ENCODE measurements at places on chromosomes 4 and X.

DNA sequence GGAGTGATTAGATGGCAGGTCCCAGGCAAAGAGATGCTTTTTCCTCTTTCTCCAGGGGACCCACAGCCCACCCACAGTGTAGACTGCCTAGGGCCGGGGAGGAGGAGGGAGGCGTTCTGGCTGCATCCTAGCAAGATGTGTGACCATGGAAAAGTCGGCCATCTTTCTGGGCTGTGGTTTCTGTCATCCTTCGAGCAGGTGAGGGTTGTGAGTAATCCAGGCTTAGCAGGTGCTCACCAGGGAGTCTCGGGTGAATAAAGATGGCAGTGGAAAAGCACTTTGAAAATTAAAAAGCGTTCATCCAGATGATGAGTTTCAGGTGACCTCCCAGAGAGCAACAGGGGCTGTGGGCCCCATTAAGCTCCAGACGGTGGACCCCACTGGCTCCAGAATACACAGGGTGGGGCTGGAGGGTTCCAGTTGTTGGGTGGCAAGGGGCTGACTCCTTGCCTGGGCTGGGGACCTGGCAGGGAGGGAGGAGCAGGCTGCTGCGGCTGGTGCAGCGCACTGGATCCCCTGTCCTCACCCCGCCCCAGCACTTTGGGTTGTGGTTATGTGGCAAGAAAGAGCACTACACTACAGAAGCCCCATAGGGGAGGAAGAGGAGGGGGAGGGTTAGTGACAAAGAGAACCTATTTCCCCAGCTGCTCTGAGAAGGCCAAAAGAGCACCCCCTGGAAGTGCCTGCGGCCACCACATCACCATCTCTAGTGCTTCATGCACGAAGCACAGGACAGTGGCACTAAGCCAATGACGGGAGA is 23.7 kb downstream of the ELF4 start:
- no peak for DNase-seq

DNA sequence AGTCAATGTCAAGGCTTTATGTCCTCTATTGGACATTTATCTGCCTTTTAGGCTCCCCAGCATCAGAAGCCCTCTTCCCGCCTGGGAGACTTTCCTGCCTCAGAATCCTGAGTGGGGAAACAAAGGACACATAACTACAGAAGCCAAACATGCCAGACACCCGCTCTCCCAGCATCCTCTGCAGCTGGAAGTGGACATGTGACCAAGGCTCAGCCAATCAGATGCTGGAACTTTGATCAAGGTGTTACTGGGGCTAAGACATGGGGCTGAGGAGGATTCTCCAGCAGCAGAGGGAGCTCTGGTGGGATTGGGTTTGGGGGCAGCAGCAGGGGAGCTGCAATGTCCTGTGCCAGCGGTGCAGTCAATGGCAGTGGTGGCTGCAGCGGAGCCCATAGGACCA is 19.5 kb downstream of the SLC2A9 start:
- no peak for DNase-seq

GRCh38 chr4:104763554-104764222 is 269.0 kb upstream of the CXXC4 start:
- no peak for DNase-seq

DNA sequence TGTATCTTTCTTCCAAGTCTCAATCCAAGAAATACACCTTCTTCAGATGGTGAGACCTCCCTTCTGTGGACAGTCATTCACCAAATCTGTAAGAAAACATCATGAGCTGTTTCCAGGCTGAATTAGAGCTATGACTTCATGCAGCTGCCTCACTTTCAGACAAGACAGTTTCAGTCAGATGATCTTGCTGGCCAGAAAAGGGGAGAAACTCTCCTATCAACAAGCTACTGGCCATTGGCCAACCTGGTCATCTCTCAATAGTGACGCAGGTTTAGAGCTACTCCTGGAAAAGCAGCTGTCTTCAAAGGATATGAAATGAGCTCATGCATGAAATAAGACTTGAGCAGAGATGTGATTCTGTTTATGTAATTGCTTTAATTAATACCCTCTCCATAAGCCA is 69.6 kb upstream of the NDP start:
- no peak for DNase-seq

DNA sequence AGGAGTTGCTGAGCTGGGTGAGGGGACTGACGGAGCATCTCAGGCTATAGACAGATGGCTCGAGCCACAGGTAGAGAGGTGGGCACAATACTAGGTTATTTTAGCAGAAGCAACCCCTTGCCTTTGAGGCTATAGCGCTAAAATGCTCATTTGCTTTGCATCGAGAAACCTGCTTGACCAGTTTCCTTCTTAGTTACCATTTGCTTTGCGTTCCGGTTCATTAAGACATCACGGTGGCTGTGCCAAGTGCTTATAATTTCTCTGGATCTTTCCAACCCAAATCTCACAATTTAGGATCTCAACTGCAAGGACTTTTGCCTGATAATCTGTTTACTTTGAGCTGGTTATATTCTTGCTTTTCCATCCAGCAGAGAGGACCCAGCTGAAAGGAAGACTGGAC is 40.8 kb downstream of the DLG3 start:
- no peak for DNase-seq

GRCh38 chr4:186623546-186623945 is 68.2 kb upstream of the MTNR1A start:
- DNase-seq: no peak

- no peak for DNase-seq
Observed at GRCh38 chrX:150899191-150899757, 806 bp upstream of the CD99L2 start.

DNA sequence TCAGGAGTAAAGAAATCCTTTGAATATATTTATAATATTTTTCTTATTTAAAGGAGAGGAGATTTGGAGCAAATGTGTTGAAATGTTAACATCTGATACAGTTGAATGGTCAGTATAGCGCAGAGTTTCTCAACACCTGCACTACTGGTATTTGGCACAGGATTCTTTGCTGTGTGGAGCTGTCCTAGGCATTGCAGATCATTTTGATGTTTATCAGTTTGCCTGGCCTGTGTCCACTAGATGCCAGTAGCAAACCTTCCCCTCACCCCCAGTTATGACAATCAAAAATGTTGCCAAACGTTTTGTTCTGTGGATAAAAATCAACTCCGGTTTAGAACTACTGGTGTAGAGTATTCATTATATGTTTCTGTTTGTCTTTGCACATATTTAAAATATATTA is 765.3 kb upstream of the SLIT2 start:
- DNase-seq: no peak

DNA sequence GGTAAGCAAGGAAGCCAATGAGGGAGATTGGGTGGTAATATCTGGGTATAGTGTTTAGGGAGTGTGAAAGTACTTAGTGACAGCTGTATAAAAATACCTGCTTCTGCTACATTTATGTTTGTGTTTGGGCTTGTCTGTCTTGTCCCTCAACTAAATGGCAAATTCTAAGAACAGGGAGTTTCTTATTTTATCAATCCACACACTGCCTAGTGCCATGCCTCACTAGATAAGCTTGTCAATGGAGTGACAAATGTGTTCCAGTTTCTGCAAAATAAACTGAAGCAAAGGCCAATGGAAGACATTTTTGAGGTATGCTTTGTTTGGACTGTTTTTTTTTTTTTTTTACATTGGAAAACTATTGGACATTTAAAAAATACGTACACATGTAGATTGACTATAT is 418.0 kb downstream of the SH2D1A start:
- no peak for DNase-seq

- no peak for DNase-seq
Observed at GRCh38 chr4:34293459-34293858, 1950.9 kb downstream of the ARAP2 start.

DNA sequence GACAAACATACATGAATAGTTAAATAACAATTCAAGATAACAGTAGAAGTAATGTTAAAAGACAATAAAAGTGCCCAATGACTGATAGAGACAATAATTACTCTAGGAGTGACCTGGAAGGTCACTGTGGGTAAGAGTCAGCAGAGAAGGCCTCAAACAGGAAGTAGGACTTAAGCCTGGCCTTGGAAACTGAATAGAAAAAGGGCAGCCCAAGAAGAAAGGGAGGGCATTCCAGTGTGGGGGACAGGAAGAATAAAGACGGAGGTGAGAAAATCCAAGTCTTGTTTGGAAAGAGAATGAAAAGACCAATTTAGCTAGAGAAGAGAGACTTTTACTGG is 6.0 kb downstream of the P2RY4 start:
- DNase-seq: no peak

GRCh38 chr4:26964512-26964911 is 103.9 kb downstream of the STIM2 start:
- DNase-seq: no peak

GRCh38 chr4:1047106-1047975 is 35.9 kb downstream of the FGFRL1 start:
- DNase-seq: no peak

DNA sequence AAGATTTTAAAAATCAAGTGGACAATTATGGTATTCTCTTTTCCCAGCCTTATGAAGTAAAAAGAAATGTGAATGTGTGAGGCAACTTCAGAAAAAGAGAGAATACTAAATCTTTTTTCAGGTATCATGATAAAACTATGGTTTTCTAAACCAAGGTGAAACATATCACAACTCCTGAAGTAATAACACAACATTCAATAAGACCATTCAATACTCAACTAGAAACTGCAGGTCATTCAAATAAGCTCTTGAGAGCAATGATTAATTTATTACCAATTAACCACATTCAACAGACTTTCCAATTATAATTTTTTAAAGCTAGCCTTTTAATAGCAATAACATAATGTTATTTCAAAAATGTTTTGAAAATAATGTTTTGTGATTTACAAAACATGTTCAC is 35.8 kb downstream of the SLC10A7 start:
- DNase-seq: no peak

GRCh38 chr4:41390661-41391060 is 133.9 kb downstream of the UCHL1 start:
- DNase-seq: no peak

DNA sequence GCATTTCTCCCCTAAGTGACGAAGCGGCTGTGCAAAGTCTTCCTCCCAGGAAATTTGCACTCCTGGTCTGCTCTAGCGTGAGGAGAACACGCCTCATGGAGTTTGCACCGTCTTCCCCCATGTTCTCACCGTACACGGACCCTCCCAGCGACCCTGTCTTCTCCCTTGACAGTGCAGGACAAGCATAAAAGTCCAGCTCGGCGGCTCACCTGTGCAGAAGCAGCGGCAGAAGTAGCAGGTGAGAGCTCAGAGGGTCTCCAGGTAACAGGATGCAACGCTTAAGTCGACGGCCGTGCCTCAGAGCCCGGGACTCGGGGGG is 314 bp downstream of the P2RY8 start:
- DNase-seq: no peak

DNA sequence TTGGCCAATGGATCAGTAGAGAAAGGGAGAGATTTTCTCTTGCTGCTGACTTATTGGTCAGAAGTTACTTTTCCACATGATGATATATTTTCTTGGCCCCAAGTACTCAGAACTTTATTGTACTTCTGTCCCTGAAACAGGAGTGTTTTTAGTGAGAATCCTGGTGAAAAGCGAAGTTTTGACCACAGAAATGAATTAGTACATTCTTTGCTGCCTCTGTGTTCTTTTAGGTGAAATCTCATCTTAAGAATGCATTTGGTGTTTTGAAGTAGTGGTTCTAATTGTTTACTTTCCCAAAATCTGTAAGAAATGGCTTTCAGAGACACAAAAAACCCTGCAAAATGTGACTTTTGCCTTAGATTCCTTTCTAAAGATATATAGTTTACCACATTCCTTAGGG is 240.4 kb downstream of the FRMPD4 start:
- DNase-seq: no peak

- no peak for DNase-seq
Observed at GRCh38 chr4:26596843-26597242, 13.0 kb downstream of the TBC1D19 start.

GRCh38 chrX:53422861-53423306 is at the start of gene RIBC1:
RIBC1 (plus strand) TSS chrX:53422873; CDS start chrX:53426277, 3,404 bp downstream.
- DNase-seq: no peak

DNA sequence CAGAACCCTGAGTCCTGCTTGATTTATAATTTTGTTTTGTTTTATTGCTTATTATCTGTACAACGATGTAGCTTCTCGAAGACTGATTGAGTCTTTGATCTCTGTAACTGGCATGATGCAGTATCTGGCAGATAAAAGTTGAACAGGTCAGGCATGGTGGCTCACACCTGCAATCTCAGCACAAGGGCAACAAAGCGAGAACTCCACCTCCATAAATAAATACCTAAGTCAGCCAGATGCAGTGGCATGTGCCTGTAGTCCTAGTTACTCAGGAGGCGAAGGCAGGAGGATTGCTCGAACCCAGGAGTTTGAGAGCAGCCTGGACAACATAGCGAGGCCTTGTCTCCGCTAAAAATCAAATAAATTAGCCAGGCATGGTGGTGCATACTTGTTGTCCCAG is 15.7 kb upstream of the WDR19 start:
- no peak for DNase-seq

- no peak for DNase-seq
Observed at GRCh38 chrX:136262243-136262642, 11.0 kb upstream of the MAP7D3 start.

- no peak for DNase-seq
Observed at GRCh38 chr4:66465111-66465510, 794.8 kb upstream of the EPHA5 start.

DNA sequence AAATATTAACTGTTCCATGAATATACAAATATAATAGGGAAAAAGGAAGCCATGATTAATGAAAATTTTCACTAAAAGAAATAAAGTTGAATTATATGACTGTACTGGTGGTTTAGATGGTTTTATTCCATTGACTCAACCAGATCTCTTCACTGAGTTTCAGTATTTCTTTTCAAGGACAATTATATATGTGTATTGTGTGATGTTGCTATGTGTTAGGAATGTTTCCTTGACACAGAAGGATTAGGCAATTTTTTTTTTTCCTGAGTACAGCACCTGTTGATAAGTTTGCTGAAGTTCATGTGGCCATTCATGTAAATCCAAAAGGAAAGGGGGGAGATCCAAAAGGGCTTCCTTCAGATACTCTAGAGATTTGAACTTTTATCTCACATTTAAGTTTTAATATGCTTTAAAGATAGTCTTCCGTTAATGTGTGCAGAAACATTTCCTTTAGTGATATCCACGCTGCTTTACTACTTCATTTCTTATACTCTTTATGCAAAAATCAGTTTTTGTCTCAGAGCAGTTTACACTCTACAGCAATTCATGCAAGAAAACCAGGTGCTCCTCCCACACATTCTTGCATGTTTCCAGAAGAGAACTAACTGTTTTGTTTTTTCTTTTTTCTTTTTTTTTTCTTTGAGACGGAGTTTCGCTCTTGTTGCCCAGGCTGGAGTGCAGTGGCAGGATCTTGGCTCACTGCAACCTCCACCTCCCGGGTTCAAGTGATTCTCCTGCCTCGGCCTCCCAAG is 249.1 kb downstream of the RPA4 start:
- DNase-seq: no peak

DNA sequence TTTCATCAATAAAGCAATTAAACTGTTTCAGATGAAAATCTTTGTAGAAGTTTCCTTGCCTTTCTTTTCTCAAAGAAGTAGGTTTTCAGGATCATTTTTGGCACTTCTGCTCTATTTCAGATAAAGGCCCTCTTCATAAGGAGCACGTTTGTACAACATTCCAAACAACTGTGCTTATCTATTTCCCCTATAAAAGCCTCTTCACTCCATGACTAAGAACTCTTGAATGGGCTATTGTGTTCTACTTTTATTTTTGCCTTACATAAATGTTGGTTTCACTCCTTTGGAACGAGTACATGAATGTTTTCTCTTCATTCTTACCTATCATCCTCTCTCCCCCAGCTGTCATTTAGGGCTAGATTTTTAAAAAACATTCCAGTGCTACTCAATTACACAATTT is 288.0 kb upstream of the PPP1R2C start:
- no peak for DNase-seq

- DNase-seq: no peak
Observed at GRCh38 chr4:98652996-98653395, 5.4 kb downstream of the TSPAN5 start.

GRCh38 chrX:22186165-22186564 is 86.5 kb upstream of the CBLL2 start:
- no peak for DNase-seq

- no peak for DNase-seq
Observed at GRCh38 chrX:46575586-46575985, 2.0 kb downstream of the CHST7 start.

Data from activated CD8-positive, alpha-beta memory T cell treated with anti-CD3 and anti-CD28 coated beads for 1 hour (primary cell).